Mesothelial cell of epicardium (in vitro differentiated cells): ENCODE measurements at places on chromosomes 2 and 18.

DNA sequence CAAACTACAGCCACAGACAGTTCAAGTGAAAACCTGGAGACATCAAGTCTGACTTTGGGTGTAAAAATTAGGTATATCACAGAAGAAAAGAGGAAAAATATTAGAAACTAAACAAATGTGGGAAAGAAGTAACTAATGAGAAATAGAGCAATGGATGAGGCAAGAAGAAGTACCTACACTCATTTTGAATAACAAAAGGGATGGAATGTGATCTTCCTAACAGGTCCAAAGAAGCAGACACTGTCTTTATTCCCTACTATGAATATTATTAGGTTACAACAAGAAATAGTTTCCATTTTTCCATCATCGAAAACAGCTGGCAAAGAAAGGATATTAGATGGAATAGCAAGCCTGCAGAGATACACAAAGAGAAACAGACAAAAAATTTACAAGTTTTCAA, 486.3 kb upstream of the FSHR start:
- H3K36me3 ChIP-seq = no peaks in the 10 kb centered on the region
- H3K27me3 ChIP-seq = no peaks in the 10 kb centered on the region
- H3K27ac ChIP-seq = no peak overlapping the region
- peaks cover 16% of the 10 kb centered on the region for H3K4me1 ChIP-seq
- no peak for DNase-seq

- H3K4me1 ChIP-seq = peaks cover 16% of the 10 kb centered on the region
- H3K27ac ChIP-seq = no peak overlapping the region
- DNase-seq = no peak
- H3K36me3 ChIP-seq = no peaks in the 10 kb centered on the region
- H3K27me3 ChIP-seq = no peaks in the 10 kb centered on the region
Measured at GRCh38 chr2:171217330-171217729, 56.6 kb upstream of the TLK1 start.

GRCh38 chr2:241323778-241324177, 8.1 kb downstream of the SEPTIN2 start:
- peaks cover 30% of the 10 kb centered on the region for H3K36me3 ChIP-seq
- no peak for DNase-seq
- H3K4me3 ChIP-seq = no peak overlapping the region
- H3K27me3 ChIP-seq = no peaks in the 10 kb centered on the region
- peaks cover 42% of the 10 kb centered on the region for H3K4me1 ChIP-seq

- no peak overlapping the region for H3K27ac ChIP-seq
- no peak for DNase-seq
- peaks cover 2% of the 10 kb centered on the region for H3K36me3 ChIP-seq
- H3K4me1 ChIP-seq = peaks cover 3% of the 10 kb centered on the region
- no peaks in the 10 kb centered on the region for H3K27me3 ChIP-seq
Measured at GRCh38 chr18:70314151-70314782, 25.4 kb downstream of the SOCS6 start.

- H3K27ac ChIP-seq = no peak overlapping the region
- no peaks in the 10 kb centered on the region for H3K27me3 ChIP-seq
- DNase-seq = no peak
- peaks cover 4% of the 10 kb centered on the region for H3K4me1 ChIP-seq
- H3K4me3 ChIP-seq = no peak overlapping the region
Measured at GRCh38 chr2:191384829-191385228, 139.6 kb downstream of the MYO1B start.

DNA sequence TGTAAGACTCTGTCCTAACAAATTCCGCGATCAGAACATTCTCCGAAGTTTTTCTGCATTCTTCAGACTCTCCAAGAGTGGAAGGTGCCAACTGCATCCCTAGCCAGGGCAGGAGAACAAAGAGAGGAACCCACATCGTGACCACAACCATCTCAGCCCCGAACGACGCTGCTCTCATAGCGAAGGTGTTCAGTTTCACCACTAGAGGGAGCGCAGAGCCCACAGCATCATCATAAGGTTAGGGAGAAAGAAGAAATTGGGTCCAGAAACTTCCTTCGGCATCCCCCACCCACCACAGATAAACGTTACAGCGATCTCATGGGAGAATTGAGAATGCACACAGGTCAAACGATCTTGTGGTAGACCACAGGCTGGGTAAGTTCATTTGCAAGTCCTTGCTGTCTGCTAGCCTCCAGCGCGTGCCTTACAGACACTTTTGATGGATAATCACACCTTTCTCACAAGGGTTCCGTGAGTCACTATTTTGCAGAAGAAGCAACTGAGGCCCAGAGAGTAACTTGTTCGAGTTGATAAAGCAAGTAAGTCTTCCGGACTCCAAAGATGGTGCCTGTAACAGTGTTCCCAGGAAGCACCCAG, 53.7 kb upstream of the ARL4C start:
- H3K4me1 ChIP-seq = peaks cover 3% of the 10 kb centered on the region
- H3K27ac ChIP-seq = no peak overlapping the region
- peaks cover 26% of the 10 kb centered on the region for H3K27me3 ChIP-seq
- peak; percentile 31 for DNase-seq

DNA sequence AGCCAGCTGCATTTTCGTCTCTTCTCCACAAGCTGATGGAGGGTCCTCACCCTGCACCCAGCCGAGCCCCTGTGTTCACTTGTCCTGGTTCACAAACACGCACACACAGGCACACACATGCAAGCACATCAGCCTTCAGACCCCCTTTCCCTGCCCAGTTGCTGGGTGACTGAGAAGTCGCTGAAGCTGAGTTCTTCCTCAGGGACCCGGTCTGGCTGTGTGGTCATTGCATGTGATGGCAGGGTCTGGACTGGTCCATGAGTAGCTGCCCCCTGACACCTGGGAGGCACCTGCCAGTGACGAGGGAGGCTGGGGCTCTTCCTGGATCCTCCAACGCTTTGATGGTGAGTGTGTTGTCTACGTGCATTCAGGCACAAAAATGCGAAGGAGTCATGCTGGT, 546.1 kb upstream of the SALL3 start:
- no peak for DNase-seq
- no peaks in the 10 kb centered on the region for H3K4me1 ChIP-seq
- H3K4me3 ChIP-seq = no peak overlapping the region
- peaks cover 12% of the 10 kb centered on the region for H3K27me3 ChIP-seq
- no peaks in the 10 kb centered on the region for H3K36me3 ChIP-seq

DNA sequence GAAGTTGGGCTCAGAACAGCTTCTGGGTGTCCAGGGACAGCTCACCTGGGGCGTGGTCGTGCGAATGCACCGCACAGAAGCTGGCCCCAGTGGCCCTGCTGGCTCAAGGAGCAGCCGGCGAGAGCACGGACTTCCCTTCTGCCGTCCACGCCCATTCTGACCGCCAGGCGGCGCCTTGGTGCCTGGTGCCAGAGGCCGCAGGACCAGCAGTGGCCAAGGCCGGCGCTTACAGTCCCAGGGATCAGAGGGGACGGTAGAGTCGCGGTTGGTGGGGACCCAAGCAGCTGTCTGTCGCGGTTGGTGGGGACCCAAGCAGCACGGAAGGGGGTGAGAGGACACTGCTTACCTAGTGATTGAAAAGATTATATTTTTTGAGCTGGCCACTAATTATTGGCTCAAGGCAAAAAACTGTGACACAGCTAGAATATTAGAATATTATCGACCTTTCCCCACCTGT, 25.7 kb downstream of the NPPC start:
- peaks cover 5% of the 10 kb centered on the region for H3K4me1 ChIP-seq
- H3K27me3 ChIP-seq = peaks cover 13% of the 10 kb centered on the region
- H3K27ac ChIP-seq = no peak overlapping the region

- H3K27me3 ChIP-seq = peaks cover 43% of the 10 kb centered on the region
- H3K4me3 ChIP-seq = no peak overlapping the region
- H3K27ac ChIP-seq = no peak overlapping the region
- no peaks in the 10 kb centered on the region for H3K36me3 ChIP-seq
- peaks cover 4% of the 10 kb centered on the region for H3K4me1 ChIP-seq
- DNase-seq = no peak
Measured at GRCh38 chr2:216318521-216318874, 53.8 kb downstream of the MARCHF4 start.

GRCh38 chr2:46416739-46417403, 62.5 kb upstream of the TMEM247 start:
- no peak overlapping the region for H3K4me3 ChIP-seq
- H3K4me1 ChIP-seq = no peaks in the 10 kb centered on the region
- H3K27me3 ChIP-seq = no peaks in the 10 kb centered on the region
